Right renal pelvis (tissue), 4 donors: ENCODE measurements at places on chromosomes 7 and 10.

GRCh38 chr10:70775679-70776454, 9.3 kb downstream of the TBATA start:
- no peak for DNase-seq

DNA sequence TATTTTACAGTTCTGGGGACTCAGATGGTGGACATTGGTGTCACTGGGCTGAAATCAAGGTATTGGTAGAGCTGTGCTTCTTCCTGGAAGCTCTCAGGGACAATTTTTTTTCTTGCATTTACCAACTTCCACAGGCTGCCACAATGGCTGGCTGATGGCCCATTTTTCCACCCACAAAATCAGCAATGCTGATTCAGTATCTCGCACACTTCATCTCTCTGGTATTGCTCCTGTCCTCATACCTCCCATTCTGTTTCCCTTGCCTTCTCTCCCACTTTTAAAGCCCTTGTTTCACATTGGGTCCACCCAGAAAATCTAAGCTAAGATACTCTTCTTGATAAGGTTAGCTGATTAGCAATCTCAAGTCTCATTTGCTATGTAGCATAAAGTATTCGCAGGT, 530.9 kb upstream of the POM121L12 start:
- DNase-seq, result no peak

DNA sequence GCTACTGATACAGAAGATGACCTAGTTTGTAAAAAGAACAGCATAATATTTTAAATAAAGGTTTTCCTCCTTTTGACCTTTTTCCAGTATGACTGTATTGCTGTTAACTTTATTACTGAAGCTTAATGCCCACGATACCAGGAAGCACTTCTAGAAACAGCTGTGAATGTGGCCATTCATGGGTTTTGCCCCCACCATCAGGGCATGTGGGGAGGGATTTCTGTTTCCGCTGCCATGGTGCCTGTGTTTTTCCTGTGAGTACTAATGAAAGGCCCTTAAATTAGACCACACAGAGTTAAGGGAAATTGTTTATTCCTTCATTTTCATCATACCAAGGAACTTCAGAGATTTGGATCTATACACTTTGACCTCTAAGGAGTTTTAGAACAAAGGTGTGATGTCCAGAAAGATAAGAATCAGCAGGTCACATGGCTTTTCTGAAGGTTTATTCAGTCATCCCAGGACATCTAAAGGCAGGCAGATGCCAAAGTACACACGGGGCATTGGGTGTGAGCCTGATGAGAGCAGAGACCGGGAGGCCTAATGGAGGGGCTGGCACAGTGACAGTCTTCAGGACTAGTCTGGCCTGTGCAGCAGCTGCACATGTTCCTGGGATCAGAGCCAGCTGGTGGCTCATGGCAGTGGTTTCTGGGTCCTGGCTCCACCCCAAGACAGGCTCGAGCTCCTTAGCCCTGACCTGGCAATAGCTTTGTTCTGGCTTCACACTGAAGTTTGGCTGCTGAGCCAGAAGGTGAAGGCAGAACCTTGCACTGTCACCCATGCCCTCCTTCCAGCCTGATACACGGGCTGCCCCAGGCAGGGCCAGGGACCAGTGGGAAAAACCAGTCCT, 190.9 kb downstream of the REEP3 start:
- DNase-seq, result no peak

DNA sequence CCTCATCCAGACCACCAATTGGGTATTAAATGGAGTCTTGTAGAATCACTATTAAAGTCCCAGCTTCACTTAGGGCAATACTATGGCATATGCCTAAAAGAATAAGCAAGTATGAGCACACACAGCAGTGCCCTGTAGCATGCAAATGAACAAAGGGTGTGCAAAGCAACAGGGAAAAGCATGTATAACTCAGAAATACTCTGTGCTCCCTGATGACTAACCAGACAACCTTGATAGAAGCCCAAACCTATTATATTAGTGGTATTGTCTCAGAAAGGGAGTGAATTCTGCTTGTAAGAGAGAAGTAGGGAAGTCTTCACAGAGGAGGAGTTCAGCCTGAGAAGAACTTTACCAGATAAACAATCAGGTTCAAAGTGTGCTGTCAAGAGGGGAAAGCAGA, 131.2 kb downstream of the DGKI start:
- no peak for DNase-seq

GRCh38 chr7:113996405-113996804, 77.6 kb upstream of the PPP1R3A start:
- DNase-seq, result no peak

DNA sequence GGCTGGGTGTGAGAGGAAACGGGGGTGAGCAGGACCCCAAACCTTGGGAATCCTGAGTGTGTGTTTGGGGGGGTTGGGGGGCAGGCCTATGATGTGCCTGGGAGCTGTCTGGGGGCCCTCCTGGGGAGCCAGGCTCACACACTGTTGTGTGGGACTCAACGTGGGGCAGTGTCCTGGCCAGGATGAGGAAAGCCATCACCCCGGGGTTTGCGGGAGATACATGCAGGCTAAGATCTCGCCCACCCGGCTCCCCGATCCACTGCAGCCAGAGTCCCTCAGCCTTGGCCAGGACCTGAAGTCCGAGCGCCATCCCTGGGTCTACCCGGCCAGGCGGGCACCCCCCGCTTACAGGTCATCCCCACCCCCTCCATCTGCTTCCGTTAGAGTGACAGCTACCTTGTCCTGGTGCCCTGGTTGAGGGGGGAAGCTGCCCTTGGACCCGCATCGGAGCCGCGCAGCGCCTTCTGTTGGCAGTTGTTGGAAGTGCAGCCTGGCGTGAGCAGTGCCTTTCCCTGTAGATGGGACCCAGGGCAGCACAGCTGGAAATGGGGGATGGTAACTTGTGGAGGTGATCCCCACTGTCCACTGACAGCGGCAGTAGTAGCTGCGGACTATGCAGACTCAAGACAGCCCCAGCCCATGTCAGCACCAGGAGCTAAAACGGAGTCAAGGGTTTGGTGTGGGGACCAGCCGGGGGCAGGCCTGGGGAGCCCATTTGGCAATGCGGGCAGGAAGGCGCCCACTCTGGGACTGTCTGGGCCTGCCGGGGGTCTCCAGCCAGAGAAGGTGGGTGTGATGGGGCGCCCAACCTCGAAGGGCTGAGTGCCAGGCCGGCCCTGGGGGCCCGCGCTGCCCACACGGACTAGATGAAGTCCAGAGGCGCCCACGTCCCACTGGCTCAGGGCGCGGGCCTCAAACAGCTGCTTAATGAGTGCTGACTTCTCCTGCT, 885.6 kb upstream of the ZNF722 start:
- DNase-seq, result no peak

DNA sequence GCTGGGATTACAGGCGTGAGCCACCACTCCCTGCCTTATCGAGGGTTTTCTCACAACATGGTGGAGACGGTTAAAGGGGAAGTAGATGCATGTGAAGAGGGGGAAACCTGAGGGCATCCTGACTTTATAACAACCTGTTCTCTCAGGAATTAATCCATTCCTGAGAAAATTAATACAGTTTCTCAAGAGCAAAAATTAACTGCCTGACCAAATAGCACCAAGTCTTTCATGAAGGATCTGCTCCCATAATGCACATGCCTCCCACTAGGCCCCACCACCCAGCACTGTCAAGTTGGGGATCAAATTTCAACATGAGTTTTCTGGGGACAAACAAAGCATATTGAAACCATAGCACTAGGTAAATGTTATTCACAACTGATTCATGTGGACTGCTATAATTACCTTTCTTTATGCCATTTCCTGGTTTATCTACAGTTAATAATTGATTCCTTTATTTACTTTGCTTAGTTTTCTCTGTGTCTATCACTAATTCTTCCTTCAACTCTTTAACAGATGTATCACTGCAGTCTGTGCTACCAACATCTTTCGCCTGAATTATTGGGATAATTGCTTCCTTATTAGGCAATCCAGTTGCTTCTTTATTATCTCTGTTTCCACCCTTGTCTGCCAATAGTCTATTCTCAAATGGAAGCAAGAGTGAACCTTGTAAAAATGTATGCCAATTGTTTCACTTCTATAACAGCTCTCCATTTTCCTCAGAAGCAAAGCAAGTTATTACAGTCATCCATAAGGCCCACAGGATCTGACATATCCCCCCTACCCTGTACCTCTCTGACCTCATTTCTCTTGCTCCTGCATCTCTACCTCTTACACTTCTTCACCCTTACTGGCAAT, 12.9 kb upstream of the MICU1 start:
- DNase-seq, result no peak

DNA sequence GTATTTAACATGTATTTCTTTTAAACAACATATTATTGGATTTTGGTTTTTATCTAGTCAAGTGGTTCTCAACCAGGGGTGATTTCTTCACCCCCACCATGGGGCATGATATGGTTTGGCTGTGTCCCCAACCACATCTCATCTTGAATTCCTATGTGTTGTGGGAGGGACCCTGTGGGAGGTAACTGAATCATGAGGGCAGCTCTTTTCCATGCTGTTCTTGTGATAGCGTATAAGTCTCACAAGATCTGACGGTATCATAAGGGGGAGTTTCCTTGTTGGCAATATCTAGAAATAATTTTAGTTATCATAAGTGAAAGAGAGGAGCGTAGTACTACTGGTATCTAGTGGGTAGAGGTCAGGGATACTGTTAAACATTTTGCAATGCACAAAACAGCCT, 37.6 kb downstream of the TMEM168 start:
- DNase-seq, result no peak

DNA sequence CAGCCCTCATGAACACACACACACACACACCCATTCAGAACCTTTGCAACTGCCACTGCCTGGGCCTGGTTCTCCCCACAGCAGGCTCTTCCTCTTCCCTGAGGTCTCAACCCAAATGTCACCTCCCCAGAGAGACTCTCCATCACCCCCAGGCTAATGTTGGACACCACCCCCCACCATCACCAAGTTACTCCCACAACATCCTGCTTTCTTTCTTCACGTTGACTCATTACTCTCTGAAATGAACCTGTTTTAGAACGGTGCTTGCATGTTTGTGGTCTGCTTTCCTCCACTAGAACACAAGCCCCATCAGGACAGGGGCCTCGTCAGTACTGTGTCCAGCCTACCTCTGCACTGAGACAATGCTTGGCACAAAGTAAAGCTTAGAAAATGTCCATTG, 16.0 kb downstream of the AFAP1L2 start:
- no peak for DNase-seq

- DNase-seq, result no peak
Observed at GRCh38 chr7:151377406-151377805, 32.4 kb downstream of the WDR86 start.

- DNase-seq, result no peak
Observed at GRCh38 chr7:37421861-37422500, 26.7 kb downstream of the ELMO1 start.

- DNase-seq, result no peak
Observed at GRCh38 chr7:40866601-40867000, 731.8 kb downstream of the SUGCT start.

DNA sequence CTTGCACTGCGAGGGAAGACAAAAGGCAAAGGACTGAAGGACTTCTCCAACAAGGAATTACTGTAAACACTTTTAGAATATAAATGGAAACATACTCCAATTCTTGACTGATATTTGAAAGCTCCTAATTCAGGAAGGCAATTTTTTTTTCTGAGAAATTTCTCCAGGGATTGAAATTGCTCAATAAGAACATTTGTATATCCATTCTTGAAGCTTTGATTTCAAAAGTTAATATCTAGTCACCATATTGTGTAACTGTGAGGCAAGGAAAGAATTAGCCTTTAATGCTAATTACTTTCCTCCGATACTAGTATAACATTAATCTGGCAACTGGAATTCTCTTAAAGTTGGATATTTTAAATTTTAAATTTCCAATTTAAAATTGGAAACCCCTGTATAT, 188.4 kb upstream of the COL1A2 start:
- DNase-seq, result no peak

DNA sequence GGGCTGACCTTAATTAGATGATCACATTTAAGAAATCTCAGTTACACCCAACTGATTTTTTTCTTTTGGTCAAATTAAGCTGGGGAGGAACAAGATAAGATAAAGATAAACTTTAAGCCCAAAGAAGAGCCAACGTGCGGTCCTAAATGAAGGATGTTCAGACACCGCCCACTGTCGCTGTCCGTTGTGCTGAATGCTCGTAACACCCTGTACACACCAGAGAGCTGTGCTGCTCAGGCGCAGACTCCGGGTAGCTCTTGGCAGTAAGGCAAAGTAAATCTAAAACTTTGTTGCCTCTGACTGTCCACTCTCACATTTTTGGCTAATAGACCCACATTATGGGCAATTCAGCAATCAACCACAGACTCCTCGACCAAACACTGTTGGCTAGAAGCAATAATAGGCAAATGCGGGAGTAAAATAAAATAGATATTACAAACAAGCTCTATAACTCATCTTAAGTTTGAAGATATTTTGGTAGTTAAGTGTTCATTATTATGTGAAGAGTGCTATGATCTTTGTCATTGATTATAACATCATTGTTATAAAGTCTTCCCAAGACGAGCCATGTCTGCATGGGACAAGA, 57.1 kb downstream of the PLPP4 start:
- peak; percentile 61 for DNase-seq

- no peak for DNase-seq
Observed at GRCh38 chr10:86043236-86043635, 323.4 kb downstream of the GRID1 start.

GRCh38 chr7:108406222-108406890, 49.9 kb downstream of the NRCAM start:
- no peak for DNase-seq

GRCh38 chr7:133512560-133512959, 259.7 kb downstream of the EXOC4 start:
- DNase-seq, result no peak

GRCh38 chr10:102783568-102783967, 39.8 kb downstream of the WBP1L start:
- DNase-seq, result no peak

DNA sequence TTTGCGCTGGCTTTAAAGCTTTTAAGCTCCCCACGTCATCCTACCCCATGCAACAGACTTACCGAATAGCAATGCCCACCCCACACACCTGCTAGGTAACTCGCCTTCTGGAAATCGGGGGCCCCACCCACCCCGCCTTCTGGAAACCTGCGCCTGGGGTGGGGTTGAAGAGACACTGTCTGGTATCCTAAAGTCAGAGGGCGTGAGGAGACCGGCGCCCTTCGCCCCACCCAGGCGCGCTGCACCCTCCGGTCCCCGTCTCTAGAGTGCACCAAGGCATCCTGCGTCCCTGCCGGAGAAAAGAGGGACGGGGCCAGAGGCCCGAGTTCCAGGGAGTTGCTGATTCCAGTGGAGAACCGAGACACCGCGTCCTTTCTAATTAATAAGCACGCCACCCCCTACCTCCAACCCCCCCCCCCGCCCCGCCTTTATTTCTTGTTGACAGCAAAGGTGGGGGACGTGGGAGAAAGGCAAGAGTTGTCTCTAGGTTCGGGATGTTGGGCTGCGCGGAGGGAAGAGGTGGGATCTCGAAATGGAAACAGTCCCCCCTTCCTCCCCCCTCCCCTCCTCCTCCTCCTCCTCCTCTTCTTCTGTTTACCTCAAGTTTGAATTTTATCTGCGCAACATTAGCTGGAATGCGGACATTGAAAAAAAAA, 220.9 kb upstream of the MKLN1 start:
- no peak for DNase-seq

GRCh38 chr7:2231992-2232765, 566 bp downstream of the MAD1L1 start:
- DNase-seq, result no peak
